RKO (cell line): ENCODE measurements at places on chromosomes 3 and 15.

- no peak for DNase-seq
Measured at GRCh38 chr15:52383100-52383588, 87.5 kb upstream of the MYO5C start.

- no peak for DNase-seq
Measured at GRCh38 chr15:28124841-28125240, 25.7 kb upstream of the OCA2 start.

GRCh38 chr3:100331660-100332059, 2.9 kb upstream of the NIT2 start:
- DNase-seq: no peak

GRCh38 chr15:61556037-61556648, 327.0 kb upstream of the RORA start:
- no peak for DNase-seq

- DNase-seq: no peak
Measured at GRCh38 chr3:72191209-72191960, 406.4 kb upstream of the PROK2 start.

GRCh38 chr3:137766876-137767537, 2.9 kb downstream of the SOX14 start:
- DNase-seq: no peak

DNA sequence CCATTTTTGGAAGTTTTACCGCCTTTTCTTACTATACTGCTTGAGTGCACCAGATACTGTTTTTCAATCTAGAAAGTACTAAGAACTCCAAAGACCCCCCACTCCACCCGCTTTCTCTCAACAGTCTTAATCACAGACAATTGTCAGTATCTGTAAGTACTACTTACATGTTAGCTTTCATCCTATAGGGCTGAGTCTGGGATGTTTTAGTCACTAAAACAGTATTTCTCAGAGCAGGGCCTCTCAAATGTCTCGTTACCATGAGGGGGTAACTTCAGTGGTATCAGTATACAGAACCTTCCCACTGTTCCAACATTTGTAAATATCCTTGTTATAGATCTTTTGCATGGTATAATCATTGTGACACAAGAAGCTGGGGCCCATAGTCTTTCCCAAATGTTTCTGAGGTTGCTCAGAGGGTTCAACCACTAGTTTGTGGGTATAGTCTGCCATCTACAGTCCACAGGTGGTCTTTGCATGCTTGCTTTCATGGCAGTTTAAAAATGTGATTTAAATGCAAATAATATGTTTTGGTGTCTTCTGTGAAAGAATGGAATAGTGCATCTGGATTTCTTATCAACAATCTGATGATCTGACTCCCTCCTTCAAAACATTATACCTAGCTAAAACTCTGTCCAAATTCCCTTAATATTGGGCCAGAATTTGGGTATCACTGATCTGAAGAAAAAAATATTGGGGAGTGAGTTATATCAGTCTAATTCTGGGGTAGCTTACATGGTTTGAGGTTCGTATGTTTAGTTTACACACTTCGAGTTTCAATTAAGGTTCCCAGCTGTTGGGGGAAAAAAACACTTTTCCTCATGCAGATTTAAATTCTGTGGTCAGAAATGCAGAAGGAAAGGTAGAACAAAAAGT, 18.0 kb upstream of the DNAJC13 start:
- DNase-seq: peak; percentile 71

DNA sequence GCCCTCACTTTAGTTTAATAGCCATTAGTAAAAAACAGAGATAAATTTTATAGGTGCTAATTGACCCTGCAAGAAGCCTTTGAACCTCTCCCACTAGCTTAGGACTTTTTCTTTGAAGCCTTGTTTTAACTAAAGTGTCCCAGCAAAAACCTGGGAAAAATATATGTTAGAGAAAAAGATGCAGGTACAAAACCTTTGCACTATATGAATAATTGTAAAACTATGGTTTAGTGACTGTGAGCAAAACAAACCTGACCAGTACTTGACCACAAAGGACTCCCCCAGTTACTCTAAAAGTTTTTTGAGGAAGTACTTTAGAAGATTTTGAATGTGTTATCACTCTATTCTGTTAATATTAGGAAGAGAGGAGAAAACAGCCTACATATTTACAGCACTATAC, 123.3 kb upstream of the TP63 start:
- DNase-seq: no peak

DNA sequence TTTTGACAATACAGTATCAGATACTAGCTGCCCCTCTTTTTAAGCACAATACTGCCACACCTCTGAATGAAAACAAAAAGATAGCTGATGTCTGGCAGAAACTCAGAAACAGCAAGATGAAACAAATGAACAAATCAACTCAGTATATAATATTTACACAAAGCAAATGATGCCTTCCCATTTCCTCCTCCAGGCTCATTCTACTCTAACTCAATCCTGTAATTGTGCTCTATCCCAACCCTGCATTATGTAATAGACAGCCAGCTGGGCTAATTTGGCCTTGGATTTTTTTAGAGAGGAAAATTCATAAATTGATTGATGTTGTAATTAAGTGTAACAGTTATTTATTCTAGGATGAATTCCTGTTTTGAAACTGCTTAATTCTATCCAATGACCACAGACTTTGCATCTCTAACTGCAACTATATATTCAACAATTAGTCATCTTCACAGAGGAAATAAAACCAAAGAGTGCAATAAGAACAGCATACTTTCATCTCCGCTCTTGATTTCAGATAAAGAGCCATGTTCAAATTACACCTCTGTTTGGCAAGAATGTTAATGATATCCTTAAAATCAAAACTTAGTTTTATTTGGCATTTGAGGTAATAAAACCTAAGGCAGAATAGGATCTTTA, 6.1 kb downstream of the ATG3 start:
- DNase-seq: no peak

- no peak for DNase-seq
Measured at GRCh38 chr15:71352125-71352524, 236.9 kb downstream of the THSD4 start.

DNA sequence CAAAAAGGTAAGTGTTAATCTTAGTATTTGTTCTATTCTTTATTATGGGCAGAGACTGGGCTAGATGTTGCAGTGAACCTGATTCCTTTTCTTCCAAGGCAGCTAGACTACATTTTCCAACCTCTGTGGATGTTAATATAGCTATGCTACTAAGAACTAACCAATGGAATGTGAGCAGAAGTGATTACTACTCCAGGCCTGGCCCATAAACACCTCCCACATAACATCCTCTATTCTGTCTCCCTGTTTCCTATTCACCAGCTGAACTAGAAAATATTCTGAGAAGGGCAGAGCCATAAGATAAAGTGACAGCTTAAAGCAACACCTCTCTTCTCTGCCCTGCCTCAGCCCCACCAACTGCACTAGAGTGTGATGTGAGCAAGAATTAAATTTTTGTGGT, 29.4 kb downstream of the CD200R1L start:
- DNase-seq: no peak

- DNase-seq: no peak
Measured at GRCh38 chr3:124777762-124778470, 47.7 kb downstream of the UMPS start.

DNA sequence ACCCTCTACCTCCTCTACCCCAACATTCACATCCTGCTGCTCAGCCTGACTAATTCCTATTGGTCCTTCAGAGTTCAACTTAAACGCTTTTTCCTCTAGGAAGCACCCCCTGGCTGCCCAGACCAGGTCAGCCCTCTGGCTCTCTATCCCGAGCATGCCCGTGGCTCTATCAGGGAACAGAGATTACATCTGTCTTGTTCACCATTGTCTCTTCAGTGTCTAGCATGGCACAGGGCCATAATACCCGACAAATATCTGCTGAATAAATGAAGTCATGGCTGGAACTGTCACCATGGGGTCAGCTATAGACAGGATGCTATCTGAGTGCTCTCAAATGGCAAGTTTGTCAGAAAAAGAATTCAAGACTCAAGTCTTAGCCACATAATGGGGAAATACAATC, 296.9 kb upstream of the CHRNA7 start:
- DNase-seq: no peak

- DNase-seq: no peak
Measured at GRCh38 chr3:98577178-98577895, 16.1 kb downstream of the CPOX start.

DNA sequence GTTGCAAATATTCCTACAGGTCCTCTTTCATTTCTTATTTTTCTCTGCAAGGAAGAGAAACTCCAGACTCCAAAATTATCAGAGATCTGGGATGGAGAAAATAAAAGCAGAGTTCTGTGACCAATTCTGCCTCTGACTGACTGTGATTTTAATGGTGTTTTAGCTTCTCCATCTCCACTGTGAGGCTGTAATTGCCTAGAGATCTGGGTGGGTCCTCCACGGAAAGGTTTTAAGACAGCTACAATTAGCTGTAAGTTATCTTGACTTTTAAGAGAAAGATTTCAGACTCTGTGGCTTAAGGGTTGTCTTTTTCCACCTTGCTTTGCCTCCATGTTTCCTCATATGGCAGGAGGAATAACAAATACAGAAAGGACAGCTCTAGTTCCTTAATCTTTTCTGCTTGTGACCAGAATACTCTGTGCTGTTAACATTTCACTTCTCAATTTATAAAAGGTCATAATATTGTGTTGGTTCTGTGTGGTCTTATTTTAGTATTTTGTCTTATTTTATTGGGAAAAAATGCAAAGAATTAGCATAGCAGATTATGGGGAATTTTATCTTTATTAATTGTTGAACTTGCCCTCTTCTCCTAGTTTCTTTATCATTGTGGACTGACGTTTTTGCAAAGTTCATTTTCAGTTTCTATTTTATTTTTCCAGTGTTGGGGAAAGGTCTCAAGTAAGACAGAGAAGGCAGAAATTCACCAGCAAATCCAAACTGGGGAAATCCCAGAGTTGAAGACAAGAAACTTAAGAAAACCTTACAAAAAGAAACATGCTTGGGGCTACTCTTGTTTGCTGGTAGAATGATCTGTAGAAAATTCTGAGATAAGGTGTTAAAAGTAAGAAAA, 157.9 kb downstream of the RAP2B start:
- no peak for DNase-seq

- peak; percentile 78 for DNase-seq
Measured at GRCh38 chr15:22968366-22968765, 11.8 kb downstream of the CYFIP1 start.

- peak; percentile 43 for DNase-seq
Measured at GRCh38 chr15:75727851-75728715, 15.4 kb upstream of the CSPG4 start.

DNA sequence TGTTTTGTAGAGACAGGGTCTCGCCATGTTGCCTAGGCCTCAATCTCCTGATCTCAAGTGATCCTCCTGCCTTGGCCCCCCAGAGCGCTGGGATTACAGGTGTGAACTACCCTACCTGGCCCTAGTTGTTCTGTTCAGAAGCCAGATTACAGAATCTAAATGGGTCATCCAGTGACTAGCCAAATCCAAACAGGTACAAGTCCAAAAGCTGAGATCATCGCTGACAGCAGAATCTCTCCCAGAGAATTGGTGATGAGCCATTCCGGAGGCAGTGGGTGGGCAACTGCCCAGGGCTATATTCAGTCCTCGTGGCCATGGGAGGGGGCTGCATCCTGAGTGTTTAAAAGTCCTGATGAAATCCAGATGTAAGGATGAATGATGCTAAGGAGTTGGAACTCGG, 47.5 kb upstream of the SEMA4B start:
- DNase-seq: no peak

GRCh38 chr3:48993834-48994233, 3.8 kb downstream of the P4HTM start:
- no peak for DNase-seq

DNA sequence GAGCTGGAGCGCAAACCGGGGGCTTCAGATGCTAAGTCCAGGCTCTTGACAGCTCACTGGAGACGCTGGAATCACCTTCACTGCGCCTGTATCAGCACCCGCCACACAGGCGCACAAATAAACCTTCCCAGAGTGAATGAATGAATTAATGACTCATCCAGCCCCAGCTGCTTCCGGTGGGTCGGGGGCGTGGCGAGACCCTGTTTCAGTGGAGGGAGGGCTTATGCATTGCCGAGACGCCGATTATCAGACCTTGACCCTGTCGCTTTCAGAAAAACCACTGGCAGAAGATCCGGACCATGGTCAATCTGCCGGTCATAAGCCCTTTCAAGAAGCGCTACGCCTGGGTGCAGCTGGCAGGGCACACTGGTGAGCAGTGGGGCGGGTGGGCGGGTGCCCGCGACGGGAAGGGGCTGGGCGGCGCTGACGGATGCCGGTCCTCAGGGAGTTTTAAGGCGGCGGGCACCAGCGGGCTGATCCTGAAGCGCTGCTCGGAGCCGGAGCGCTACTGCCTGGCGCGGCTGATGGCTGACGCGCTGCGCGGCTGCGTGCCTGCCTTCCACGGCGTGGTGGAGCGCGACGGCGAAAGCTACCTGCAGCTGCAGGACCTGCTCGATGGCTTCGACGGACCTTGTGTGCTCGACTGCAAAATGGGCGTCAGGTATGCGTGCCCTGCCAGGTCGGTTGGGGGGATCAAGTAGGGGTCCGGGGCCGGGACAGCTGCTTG, 7.7 kb downstream of the ITPKA start:
- no peak for DNase-seq

- peak; percentile 54 for DNase-seq
Measured at GRCh38 chr15:39028069-39028468, 463.5 kb upstream of the RASGRP1 start.

DNA sequence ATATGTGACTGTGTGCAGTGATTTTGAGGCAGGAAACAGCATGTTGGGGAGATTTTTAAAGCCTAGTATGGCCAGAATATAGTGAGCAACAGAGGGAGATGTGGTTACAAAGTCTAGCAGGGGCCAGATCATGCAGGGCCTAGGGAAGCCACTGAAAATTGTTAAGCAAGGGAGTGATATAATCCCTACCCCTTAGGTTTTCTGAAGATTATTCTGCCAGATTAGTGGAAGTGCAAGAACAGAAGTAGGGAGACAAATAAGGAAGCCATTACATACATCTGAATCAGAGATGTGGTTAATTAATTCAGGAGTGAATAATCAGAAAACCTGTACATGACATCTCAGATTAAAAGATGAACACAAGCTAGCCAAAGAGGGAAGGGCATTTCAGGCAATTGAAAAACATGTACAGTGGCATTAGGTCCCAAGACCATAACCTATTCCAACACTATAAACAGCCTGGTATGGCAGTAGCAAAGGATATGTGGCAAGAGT, 54.8 kb downstream of the MSL2 start:
- DNase-seq: no peak

DNA sequence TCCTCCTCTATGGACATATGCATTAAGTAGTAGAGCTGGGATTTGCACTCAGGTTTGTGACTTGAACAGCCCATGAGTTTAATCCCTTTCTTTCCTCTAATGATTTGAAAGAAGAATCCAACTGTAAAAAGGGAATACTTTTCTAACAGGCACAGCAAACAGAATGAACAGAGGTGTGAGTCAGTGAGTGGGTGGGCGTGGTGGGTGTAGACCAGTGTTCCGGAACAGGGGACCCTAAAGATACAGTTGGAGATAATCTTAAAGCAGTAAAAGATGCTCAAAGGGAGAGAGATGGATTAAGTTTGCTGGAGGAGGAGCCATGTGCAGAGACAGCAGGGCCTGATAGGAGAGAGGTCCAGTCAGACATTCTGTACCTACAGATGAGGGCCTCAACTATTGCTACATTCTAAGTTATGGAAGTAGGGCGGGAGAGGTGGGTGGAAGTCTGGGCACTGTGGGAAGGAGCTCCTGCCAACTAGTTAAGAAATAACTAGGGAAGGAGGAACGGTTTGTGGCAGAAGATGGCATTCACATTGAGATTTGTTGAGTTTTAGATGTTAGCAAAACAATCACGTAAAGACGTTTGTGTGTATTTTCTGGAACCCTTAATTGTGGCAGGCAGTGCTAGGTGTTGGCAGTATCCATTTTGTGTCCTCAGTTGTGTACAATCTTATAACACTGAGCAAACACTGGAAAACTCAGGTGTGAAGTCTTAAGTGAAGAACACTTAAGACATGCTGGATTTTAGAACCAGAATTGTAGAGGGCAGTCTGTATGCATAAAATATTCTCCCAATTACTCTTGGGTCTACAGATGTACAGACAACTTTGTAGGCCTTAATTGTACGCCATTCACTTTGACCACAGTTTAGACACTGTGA, 511.0 kb downstream of the GRM7 start:
- no peak for DNase-seq
